ENCODE measurements at places on chromosomes 11 and 22.

DNA sequence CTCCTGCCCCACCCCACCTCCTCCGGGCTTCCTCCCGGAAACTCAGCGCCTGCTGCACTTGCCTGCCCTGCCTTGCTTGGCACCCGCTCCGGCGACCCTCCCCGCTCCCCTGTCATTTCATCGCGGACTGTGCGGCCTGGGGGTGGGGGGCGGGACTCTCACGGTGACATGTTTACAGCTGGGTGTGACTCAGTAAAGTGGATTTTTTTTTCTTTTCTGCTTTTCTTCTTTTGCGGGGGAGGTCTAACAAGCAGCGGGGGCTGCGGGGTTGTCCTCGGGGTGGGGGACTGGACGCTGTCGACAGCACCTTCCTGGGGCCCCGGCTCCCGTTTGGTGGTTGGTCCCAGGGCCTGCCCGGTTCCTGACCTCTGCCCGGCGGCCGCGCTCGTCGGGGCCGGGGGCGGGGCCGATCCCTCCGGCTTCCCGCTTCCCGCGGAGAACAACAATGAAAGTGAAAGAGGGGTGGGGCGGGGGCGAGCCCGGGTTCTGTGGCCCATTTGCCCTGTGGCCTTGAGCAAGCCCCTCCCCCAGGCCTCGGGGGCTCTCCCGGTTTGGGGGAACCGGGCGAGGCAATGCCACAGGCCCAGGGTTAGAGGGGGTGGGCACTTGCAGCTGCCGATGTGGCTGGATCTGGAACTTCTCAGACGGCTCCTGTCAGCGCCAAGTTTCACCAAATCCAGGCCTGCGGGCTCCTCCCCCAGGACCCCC is 975 bp upstream of the MDK start:
- peak; percentile 43 for DNase-seq

DNA sequence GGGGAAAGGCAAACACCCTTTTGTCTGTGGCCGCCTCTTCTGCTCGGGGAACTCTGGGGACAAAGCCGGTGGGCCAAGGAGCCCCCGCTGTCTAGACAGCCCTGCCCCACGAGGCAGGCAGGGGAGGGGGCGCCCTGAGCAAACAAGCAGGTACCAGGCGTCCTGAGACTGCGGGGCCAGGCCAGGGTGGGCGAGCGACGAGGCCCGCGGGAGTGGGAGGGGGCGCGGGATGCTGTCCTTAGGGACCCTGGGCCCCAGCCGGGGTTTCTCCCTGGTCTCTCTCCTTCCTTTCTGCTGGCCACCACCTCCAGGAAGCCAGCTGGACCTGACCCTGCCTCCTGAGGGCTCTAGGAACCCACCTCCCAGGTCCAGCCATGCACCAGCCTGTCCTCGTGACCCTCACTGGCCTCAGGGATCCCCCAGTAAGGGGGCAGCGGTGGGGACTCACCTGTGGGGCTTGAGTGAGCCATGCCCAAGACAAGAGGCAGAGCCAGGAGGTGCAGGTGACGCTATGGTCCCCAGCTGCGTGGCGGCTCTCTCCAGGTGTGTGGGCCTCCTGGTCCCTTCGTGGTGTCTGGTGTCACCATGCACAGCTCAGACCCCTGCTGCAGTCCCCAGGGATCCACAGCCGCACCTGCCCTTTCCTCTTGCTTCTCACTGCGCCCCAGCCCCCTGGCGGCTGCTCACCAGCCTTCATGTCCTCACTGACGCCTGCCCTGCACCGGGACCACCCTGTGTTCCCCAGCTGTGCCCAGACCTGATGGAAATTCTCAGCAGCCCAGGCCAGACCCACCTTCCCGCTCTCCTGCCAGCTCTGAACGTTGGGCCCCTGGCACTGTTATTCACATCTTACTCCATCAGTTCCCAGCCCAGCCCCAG is 26.5 kb upstream of the MUC5AC start:
- DNase-seq = no peak

DNA sequence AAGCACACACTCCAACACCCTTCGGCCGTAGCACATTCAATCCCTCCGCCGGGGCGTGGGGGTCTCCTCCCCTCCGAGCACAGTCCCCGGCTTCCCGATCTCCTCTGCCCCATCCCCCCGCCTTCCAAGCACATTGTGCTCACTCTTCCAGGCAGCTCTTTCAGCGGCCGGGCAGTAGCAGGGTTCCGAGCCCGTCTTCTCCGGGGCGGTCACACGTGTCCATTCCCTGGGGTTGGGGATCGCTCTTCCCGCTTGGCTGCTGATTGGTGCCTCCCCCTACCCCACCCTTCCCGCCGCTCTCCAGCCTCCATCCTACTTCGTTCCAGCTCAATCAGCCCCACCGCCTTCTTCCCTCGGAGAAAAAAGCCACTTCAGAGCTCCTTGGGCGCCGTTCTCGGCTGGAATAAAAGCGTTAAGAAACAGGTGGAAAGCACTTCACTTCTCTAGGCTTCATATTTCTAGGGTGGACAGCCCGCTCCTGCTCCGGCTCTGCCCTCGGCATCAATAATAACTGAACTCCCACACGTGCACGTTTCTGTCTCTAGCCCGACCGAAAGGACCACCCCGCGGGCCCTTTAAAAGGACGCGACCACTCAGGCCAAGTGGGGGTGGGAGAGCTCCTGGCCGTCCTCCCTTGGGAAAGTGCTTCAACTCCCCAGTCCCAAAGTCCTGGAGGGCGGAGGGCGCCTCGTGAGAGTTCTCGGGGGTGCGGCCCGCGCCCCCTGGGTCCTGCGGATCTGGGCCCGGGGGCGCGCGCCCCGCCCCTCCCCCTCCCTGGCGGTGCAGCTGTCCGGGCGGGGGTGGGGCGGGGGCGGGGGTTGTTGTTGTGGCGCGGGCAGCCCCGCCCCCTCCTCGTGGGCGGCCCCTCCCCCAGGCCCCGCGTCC is 464 bp upstream of the CECR2 start:
- peak; percentile 12 for DNase-seq

DNA sequence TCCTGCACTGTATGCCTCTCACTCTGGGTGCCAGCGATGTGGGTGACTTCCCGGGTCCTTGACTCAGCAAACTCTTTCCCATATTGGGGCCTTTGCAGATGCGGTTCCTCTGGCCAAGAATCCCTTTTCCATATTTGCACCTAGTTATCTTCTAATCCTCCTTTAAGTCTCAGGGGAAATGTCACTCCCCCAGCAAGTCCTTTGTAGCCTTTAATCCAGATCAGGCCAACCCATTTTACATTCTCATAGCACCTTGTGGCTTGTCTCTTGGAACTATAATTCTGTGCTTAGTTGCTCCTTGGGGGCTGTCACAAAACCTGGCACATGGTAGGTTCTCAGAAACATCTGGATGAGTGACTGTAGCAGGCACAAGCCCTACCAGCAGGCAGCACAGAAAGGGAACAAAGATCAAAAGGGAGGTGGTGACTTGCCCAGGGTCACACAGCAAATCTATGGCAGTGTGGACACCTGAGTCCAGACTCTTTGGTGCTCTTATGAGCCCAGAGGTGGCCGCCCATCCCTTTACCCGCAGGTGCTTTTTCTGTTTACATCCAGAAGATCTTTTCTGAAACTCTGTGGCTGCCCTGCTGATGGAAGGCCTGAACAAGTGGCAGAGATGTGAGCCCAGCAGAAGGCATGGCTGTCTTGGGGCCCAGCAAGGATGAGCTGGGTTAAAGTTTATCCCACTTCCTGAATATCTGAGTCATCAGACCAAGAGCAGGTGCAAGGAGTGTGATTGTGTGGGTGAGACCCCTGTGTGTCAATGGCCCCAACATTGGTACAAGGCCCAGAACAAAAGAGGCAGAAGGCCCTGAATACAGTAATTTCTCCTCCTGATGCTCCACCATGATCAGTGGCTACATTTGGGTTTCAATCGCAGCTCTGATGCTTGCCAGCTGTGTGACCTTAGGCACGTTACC is 78.6 kb upstream of the GRK3 start:
- peak; percentile 24 for DNase-seq

GRCh38 chr11:100810146-100810545 is 123.1 kb downstream of the ARHGAP42 start:
- no peak for DNase-seq

DNA sequence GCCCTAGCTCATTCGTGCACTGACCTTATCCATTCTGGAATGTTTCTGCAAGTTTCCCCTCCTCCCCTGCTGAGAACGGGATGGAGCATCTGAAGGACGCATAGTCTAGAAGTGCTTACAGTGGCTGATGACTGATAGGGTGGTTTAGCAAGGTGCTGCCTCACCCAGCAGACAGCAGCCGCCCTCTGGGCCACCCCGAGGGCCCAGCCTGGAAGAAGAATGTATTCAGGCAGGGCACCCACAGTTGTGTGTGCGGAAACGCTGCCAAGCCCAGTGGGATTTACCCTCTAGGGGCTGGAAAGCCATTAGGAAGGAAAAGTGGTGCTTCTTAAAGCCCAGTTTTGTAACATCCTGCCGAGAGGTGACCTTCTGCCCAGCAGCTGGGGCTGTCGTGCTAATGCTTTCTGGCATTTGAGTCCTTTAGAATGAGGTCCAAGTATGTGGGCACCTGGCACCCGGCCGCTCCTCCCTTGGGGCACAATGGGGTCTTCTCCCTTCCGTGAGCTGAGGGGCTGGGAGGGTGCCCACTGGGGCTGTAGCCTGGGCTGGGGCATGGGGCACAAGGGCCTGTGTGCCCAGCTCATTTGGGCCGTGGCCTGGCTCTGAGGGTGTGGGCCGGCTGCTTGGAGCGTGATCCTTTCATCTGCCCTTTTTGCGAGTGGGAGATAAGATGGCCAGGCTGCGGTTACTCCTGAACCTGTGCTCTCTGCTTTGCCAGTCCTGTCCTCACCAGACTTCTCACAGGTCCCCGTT is 14.4 kb downstream of the FBLN1 start:
- no peak for DNase-seq

DNA sequence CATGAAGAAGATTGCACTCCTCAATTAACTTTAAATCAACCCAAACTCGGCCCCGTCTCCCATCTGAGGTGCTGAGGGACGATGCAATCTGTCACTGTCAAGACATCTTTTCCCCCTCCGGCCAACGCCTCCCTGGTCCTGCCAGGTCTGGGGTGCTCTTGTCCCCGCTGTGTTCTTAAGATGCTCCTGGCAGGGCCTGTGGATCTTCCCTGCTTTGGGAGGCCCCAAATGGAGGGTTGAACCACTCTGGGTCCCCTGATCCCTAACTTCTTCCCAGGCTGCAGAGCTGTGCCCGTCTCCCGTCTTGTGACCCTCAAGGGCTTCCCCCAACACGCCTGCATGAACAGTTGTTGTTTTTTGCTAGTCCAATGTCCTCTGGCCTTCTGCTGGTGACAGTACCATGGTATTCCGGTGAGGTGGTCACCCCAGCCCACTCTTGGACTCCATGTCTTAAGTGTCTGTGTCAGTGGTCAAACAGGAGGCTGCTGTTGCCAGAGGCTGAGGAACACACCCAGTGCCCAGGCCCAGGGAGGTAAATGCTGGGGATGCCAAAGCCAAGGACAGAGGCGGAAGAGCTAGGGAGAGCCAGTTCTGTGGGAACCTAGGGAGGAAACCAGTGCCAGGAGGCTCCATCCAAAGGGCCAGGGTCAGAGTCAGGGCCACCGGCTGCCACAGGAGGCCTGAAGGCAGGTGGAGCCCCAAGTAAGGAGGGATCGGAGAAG is 70.6 kb upstream of the SHANK2 start:
- DNase-seq = no peak

- DNase-seq = no peak
Observed at GRCh38 chr22:11605468-11605981, 3922.5 kb upstream of the OR11H1 start.

DNA sequence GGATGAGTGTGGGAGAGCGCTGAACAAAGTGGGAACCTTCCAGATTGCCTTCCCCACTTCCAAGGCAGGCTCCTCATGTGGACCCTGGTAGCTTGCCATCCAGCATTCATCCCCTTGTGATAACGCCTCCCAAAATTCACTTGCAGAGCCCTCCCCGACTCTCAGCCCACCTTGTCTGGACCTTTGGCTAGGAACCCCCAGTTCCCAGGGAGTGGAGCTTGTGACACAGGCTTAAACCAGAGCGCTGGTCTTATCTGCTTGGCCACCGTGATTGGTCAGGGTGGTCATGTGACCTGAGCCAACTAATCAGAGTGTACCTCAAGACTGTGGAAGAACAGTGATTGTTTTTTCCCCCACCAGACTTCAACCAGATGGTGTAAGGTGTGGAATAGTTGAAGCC is 9.6 kb upstream of the SLC35C1 start:
- no peak for DNase-seq

DNA sequence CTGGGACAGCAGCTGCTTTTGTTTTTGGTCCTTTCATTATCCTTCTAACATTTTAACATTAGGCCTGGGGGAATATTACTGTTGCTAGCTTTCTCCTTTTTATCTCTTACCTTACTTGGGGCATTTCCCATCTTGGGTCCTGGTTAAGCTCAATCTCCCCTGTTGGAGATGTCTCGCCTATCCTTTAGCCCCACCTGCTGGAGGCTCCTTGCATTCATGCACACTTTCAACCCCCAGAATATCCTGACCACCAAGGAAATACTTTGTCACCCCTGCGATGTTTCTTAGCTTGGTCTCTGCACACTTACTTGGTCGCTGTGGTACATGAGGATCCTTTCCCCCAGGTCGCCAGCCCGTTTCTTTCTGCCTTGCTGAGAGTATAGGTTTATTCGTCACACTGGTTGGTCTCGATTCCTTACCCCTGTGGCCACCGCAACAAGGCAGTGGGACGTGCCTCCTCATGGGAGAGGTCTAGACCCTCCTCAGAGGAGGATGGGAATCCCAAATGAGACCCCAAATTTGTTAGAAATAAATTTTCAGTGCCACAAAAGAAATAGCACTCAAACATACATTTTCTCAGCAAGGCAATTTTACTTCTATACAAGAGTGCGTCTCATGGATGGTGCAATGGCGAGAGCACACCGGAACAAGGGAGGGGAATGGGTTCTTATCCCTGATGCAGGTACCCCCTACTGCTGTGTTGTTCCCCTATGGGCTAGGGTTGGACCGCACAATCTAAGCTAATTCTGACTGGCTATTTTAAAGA is 5.4 kb upstream of the TXN2 start:
- no peak for DNase-seq

- DNase-seq = no peak
Observed at GRCh38 chr11:93846411-93846810, 4.0 kb downstream of the VSTM5 start.

GRCh38 chr11:81005595-81005994 is 1564.8 kb upstream of the TENM4 start:
- DNase-seq = no peak

GRCh38 chr11:102317099-102317767 is at the start of gene BIRC3:
Gene BIRC3, plus strand, starts transcription at chr11:102317484. Its CDS starts 7,026 bp downstream, at chr11:102324510.
- DNase-seq = peak; percentile 95

DNA sequence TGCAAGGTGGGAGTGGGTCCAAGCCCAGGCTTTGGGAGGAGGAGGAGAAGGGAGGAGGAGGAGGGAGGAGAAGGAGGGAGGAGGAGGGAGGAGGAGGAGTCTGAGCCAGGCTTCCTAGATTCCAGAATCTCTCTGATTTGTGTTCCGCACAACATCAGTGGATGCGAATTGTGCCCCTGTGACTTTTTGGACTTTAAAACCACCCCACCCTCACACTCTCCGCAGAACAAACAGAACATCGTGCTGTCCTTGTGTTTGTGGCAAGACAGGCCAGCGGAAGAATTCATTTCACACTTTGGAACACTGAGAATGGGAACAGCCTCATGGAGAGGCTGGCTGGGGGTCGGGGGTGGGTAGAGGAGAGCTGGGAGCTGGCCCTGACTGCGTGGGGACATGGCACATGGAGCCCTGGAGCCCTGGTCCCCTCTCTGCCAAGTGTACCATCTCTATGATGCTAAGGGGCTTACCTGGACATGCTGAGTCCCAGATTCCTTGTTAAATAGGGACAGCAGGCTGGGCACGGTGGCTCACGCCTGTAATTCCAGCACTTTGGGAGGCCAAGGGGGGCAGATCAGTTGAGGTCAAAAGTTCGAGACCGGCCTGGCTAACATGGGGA is 16.4 kb upstream of the SHANK2 start:
- no peak for DNase-seq
